Anterior cingulate cortex (tissue), 58 donors: ENCODE measurements at places on chromosomes 7 and 10.

DNA sequence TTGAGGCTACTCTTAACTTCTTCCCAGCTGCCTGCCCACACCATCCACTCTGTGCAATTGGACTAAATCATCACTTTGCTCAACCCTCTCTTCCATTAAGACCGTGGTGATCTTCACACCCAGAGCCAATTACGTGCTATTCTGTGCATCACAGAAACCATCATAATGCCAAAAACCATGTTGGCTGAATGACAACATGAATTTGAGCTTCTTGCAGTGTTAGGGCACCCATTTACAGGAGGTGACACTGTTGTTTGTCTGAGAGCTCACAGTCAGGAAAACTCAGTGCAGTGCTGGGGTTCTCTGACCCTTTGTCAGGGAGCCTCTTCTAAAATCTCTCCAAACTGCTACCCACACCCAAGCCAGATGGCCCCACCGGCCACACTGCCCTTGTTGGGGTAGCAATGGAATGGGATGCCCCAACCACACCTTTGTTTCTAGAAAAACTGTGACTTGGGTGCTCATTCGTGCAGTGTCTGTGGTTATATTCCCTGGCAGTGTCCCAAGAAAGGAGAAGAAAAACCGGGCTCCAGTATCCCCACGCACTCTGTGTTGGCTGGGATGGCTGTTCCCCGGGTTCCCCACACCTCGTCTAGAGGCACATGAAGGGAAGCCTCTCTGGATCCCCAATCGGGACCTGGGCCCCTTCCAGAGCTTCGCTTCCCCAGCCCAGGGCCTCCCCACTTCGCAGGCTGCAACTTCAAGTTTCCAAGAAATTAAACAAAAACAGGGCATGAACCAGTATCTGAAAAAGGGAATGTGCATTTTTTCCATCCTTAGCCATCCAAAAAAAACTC is 2.0 kb upstream of the TNS3 start:
- no peak for DNase-seq

- peak; percentile 23 for DNase-seq
Measured at GRCh38 chr7:108455551-108455997, 662 bp downstream of the NRCAM start.

DNA sequence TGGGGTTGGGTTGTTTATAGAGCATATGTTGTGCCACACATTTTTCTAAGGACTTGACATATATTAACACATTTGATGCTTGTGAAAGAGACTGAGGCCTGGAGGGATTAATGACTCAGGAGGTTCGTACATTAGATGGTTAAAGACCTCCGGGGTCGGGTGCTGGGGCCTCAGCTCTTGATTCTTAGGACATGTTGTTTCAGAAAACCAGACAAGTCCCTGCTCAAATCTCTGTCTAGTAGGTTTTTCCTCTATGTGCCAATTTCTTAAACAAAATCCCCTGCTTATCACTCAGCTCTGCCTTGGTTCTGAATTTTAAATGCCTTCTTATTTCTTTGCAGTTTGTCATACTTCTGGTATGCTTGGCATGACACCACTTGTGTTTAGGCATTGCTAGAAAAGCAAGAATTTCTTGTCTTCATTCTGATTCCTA is 5.8 kb downstream of the UPP1 start:
- DNase-seq = no peak

DNA sequence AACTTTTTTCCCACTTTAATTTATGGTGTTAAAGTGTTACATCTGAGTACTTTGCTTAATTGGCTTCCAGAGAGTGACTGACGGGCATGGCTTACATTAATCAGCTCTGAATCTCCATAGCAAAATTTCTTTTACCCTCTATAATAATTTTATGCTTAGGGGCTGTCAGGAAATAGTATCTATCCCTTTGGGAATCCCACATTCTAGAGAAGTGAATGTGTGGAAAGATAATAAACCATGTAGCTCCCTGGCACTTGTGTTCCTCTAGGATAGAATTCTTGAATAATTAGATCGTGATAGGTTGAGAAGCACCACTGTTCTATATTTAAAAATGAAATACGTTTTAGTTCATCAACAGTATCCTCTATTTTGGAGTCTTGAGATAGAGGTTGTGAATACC is 89.6 kb downstream of the DNAJB9 start:
- DNase-seq = no peak

GRCh38 chr7:74657692-74658177 is at the start of gene GTF2I:
Gene GTF2I, plus strand, starts transcription at chr7:74657718. Its CDS starts 31,411 bp downstream, at chr7:74689129.
- no peak for DNase-seq

DNA sequence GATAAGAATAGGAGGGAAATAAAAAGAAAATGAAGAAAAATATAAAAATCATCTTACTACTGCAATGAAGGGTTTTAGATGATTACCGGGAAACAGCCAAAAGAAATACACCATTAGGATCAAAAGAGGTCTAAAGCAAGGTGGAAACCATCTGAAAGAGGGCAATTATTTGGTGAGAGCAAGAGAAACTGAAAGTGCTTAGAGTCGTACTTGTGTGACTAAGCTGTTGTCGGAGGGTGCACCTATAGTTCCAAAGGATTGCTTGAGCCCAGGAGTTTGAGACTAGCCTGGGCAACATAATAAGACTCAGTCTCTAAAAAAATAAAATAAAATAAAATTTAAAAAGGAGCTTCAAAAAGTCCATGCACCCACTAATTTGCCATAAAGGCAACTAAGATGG is 169.5 kb downstream of the DKK1 start:
- no peak for DNase-seq

DNA sequence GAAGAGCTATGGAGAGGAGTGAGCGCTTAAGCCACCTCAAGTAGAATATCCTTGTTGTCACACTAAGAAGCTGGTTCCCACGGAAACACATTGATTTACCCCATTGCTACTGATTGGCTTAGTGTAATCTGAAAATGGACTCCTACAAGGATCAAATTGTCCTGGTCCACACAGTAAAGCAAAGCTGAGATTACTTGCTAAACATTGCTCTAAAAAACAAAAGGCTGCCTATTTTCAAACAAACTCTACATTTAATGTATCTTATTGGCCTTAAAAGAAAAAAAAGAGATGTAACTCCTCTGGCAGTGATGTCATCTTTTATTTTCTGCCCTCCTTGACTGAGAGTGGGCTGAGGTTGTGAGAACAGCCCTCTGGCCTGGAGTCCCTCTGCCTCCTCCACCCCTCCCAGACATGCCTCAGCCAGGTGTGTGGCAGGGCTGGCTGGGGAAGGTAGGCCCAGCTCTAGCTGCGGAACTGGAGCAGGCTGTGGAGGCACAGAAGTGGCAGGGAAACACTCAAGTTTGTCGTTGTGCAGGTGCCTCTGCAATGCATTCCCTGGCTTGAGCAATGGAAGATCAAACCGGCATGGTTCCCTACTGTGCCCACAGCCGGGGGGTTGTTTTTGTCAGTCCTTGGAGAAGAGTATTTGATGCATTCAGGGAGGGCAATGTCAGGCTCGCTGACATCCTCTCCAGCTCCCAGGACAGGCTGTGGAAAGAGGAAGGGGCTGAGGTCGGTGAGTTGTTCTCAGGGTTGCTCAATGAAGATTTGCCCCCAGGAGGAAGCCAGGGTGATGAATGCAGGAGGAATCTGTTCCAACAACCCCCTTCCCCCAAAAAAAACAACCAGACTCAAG is 9.1 kb downstream of the KLF6 start:
- DNase-seq = no peak

DNA sequence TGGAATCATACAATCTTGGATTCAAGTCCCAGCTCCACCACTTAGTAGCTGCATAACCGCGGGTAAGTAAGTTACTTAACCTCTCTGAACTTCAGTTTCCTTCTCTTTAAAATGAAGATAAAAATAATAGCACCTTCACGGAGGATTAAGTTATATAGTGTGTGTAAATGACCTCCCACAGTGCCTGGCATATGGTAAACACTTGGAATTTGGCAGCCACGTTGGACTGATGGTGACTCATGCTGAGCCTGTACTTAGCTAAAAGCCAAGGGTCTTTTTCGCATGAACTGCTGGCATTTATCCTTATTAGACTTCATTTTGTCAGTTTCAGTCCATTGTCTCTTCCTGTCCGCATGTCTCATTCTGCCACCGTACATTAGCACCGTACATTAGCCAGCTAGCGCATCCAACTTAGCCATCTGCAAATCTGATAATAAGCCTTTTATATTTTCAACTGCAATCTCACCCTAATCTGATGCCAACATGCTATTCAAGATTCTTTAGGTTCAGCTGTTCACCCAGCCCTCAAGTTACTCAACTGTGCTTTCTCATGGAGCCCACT is 11.2 kb downstream of the SLC13A4 start:
- no peak for DNase-seq

DNA sequence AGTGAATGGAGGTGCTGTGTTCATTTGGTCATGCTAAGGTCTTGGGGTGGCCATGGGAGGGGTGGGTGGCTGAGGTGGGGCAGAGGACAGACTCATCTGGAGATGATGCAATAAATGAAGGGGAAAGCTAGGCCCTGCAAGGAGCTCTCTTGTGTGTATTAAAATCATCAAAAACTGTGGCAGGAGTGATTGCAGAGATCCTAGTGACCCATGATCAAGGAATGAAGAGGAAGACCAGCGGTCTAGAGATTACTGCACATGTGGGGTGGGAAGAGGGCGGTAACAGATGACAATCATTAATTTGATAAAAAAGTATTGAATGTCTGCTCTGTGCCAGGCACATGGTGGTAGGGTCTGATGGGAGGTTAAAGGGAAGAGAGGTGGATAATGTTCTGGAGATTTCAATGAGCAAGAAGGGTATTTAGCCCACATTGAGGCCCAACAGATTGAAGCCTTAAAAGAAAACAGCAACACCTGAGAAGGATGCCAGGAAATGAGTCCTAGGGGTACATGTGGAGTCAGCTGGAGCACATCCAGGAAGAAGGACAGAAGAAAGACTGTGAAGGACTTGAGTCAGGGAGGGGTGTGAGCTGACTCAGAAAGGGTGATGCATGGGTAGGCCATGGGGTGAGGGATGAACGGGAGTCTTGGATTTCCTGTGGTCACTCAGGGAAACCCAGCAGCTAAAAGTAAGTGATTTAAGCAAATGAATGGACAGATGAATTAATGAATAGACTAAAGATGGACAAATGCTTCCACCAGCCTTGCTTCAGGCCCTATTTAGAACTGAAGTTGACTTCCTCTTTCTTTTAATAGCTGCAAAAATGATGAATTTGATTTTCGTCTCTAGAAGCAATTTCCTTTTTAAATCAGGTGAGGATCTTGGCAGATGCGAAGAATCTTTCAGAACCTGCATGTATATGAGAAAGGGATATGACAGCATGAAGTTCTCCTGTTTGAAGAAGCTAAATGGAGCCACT is 83.1 kb upstream of the IGFBP3 start:
- no peak for DNase-seq

DNA sequence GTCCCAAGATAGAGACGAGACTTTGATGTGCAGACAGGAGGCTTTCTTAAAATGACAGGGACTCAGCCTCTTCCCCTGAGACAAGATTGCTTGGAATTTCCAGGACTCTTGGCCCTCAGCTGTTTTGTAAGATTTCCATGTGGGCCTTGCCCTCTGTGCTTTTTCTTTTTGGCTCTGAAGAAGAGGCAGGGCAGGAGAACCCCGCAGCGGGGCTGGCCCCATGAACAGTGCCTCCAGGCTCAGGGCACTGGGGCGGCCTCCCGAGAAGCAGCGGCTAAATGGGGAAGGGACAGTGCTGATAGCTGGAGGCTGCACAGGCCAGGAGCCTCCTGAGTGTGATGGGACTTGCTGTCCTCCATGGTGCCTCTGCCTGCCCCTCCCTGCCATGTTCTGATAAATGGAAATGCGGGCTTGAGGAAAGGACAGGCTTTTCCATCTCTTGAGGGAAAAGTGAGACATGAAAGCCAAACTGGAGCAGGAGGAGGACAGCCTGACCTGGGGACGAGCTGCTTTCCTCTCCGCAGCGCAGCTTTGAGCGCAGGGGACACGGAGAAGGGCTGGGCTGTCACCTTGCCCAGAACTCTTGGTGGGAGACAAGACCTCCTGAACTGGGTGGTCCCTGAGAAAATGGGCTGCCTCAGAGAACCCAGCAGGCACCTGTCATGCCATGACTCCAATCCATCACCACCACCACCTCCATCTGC is 12.1 kb downstream of the SAP25 start:
- no peak for DNase-seq

DNA sequence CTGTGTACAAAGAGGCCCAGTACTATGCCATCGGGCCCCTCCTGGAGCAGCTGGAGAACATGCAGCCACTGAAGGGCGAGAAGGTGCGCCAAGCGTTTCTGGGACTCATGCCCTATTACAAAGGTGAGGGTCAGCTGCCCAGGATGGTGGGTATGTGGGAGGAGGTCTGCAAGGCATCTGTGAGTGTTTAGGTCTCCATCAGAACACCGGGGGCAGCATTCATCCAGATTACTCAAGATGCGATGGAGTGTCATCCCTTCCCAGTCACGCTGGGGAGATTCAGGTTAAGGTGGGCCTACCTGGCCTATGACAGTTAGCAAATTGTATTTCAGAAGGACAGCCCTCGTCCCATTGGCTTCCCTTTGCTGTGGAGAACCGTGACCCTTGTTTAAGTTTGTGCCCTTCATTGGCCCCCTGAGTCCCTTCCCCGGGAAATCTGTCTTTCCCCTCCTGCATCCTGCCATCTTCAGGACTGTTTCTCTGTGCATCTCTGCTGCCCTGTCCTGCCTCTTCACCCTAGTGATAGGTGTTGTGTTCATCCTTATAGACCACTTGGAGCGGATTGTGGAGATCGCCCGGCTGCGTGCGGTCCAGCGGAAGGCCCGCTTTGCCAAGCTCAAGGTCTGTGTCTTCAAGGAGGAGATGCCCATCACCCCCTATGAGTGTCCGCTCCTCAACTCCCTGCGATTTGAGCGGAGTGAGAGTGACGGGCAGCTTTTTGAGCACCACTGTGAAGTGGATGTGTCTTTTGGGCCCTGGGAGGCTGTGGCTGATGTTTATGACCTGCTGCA is 9.8 kb downstream of the KCTD7 start:
- DNase-seq = no peak

GRCh38 chr10:63266391-63267316 is 133.5 kb downstream of the NRBF2 start:
- no peak for DNase-seq

DNA sequence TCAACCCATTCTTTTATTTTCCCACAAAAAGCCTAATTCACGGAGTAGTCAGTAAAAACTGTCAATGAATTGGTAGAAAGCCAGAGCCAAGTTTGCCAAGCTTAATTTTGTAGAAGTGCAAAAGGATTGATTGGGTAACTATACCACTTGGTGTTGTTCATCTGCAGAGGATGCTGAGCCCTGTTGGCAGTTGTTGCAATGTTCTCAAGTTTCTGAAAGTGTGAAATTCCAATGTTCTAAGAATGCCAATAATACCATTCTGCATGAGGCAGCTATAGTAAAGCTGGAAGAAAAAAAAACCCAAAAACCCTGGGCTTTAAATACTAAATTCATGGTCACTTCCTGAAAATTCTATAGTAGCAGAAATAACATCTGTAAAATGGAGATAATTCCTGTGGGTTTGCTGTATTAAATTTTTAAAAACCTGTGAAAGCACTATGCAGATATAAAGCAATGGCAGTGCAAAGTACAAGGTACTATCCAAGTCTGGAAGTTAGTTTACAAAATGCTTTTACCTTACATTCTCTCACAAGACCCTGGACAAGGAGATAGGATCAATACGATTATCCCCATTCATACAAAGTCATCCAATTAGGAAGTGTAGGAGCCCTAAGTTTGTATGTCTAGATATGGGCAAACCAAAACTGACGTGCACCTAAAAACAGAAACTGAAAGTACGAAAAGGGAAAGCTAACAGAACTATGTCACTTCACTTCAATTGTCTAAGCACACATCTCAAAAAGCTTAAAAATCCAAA is 6.0 kb upstream of the PON1 start:
- DNase-seq = no peak
